ENCODE measurements at places on chromosomes 1 and 21. TPM values are rescaled to one million over a fixed set of nuclear protein-coding genes. Genes with fewer than 3 reads are reported as not detected.

Gene GBP3
- 23.7 TPM for total RNA-seq

Gene PERM1
- not detected for total RNA-seq

Gene GCSAML
- not detected for total RNA-seq

Gene TMEM200B
- 21.1 TPM for total RNA-seq

Gene SGIP1
- 6.3 TPM for total RNA-seq

Gene NR5A2
- total RNA-seq = 4.7 TPM

Gene PTGFR
- total RNA-seq = 2.6 TPM

Gene BGLAP
- 1.2 TPM for total RNA-seq

Gene TM2D1
- total RNA-seq = 38.9 TPM

Gene AKR7A2
- total RNA-seq = 129 TPM

Gene NUAK2
- total RNA-seq = 13.1 TPM

Gene TMEM125
- total RNA-seq = not detected

Gene CFHR2
- not detected for total RNA-seq

Gene S100B
- not detected for total RNA-seq

Gene NOL9
- 13.2 TPM for total RNA-seq

Gene PKLR
- not detected for total RNA-seq

Gene DIO1
- not detected for total RNA-seq

Gene PLA2G2F
- not detected for total RNA-seq

Gene CCDC185
- not detected for total RNA-seq

Gene GREM2
- total RNA-seq = not detected
